ENCODE measurements at places on chromosomes 7 and 10.

DNA sequence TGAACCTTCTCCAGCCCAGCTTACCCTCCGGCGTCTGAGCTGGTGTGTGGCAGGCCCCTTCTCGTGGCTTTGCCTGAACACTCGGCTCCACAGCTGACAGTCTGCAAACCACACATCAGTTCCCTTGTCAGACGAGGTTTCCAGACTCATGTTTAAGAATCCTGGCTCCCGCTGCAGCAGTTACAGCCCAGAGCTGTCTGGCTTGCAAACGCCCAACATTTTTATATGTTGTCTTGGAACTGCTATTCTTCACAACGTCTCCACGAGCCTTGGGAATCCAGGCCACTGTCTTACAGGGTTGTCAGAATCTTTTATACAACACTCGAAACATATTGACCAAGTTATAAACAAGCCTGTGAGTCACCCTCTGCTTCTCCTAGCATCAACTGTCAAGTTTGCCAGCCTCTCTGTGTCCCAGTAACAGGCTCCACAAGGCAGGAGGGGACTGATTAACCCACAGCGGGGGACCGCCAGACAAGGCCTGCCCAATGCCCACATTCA, 68.1 kb downstream of the TNS3 start:
- DNase-seq = peak; percentile 26

DNA sequence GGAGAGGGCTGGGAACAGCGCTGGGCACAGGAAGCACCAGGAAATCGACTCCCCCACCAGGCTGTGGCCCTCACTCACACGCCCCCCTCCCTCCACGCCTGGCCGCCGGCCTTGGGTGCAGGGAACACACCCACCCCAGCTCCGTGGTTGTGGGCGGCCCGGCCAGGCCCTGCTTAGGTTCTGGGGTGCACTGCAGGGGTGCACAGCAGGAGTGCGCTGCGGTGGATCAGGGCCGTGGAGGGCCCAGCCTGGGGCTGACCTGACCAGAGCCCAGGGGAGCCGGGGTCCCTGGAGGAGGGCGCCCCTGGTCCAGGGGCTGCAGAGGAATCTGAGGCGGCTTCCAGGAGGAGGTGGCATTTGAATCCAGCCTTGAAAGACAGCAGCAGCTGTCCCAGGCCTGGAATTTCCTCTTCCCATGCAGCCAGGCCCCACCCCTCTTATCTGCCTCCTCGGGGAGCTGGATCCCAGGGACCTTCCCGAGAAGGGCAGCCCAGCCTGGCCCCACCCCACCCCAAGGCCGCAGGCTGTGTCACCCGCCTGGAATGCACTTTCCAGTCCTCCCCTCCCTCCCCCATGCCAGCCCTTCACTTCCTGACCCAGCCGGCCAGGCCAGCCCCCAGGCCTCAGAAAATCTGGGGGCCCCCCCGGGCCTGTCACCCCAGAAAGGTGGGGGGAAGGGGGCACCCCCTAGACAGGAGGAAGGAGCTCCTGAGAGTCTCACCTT, 18.4 kb upstream of the PDGFA start:
- DNase-seq = no peak

- DNase-seq = no peak
These were observed 102.3 kb downstream of the JAZF1 start for GRCh38 chr7:28078036-28078901.

- DNase-seq = no peak
These were observed 141.3 kb upstream of the MINDY3 start for GRCh38 chr10:16001581-16001980.

DNA sequence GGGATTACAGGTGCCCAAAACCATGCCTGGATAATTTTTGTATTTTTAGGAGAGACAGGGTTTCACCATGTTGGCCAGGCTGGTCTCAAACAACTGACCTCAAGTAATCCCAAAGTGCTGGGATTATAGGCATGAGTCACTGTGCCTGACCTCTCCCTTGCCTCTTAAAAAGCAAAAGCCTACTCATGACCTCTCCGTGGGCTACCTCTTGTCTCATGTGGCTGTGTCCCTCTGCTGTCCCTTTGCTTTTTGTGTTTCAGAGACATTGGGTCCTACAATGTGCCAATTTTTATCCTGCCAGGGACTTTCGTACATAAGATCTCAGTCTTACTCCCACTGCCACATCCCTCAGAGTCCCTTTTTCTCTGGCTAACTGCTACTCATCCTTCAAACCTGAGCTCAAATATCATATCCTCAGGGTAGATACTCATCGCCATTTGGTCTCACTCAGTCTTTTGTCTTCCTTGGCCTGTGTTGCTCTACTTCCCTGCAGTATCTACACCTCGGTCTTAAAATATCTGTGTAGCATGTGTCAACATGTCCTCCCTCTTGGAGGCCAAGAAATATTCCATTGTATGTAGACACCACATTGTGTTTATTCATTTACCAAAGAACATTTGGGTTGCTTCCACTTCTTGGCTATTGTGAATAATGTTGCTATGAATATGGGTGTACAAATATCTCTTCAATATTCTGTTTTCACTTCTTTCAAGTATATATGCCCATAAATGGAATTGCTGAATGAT, 465.0 kb upstream of the KLF6 start:
- no peak for DNase-seq

GRCh38 chr7:157589680-157590079, 252.9 kb downstream of the DNAJB6 start:
- DNase-seq = no peak

DNA sequence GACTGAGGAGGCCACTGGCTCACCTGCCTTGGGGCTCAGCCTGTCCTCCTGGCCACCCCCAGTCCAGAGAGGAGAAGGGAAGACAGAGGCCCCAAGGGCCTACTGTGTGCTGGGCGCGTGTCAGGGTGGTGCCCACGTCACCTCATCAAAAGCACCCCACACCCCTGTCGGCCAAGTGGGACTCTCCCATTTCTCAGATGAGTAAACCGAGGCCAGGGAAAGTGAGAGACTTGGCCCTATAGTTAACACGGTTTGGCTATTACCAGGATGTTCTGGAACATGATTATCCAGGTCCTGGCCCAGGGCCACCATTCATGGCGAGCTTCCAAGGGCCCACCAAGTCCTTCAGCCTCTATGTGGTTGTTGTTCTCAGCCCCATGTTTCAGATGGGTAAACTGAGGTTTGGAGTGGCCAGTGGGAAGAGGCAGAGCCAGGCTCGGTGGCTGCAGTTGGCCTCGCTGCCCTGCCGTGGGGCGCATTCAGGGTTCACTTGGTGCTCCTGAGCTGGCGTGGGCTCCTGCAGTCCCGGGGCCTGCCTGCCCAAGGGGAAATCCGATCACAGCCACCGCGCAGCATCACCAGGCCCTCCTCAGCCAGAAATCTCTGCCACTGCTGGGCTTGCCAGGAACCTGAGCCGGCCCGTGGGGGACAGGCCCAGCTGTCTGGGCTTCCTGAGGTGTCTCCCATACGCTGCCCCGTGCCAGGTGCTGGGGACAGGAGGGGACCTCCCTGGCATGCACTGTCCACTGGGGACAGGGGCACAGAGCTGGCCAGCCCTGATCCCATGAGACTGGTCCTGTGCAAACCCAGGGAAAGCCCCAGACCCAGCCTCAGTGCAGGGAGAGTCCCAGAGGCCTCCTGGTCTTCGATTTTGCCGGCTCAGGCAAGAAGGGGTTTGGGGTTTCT, 117.7 kb upstream of the TNRC18 start:
- no peak for DNase-seq

- DNase-seq = no peak
These were observed 288.9 kb downstream of the KCNMA1 start for GRCh38 chr10:77348751-77349150.

GRCh38 chr7:69782917-69783684, 184.8 kb downstream of the AUTS2 start:
- DNase-seq = peak; percentile 33

- no peak for DNase-seq
These were observed 46.1 kb upstream of the EXOC6 start for GRCh38 chr10:92801978-92802872.

DNA sequence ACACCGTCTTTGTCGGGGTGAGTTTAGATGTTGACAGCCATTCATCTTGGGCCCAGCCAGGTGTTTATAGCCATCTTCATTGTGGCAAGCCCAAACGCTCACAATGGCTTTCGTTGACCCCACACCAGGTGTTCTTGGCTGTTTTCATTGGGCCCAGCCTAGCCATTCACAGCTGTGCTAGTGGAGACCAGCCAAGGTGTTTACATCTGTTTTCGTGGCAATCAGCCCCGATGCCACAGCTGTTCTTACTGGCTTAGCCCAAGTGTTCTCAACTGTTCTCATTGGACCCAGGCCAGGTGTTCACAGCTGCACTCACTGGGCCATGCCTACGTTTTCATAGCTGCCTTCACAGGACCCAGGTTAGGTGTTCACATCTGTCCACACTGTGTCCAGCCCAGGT, 7.7 kb downstream of the FRG2B start:
- no peak for DNase-seq

GRCh38 chr10:33041783-33042437, 83.9 kb upstream of the ITGB1 start:
- DNase-seq = no peak

DNA sequence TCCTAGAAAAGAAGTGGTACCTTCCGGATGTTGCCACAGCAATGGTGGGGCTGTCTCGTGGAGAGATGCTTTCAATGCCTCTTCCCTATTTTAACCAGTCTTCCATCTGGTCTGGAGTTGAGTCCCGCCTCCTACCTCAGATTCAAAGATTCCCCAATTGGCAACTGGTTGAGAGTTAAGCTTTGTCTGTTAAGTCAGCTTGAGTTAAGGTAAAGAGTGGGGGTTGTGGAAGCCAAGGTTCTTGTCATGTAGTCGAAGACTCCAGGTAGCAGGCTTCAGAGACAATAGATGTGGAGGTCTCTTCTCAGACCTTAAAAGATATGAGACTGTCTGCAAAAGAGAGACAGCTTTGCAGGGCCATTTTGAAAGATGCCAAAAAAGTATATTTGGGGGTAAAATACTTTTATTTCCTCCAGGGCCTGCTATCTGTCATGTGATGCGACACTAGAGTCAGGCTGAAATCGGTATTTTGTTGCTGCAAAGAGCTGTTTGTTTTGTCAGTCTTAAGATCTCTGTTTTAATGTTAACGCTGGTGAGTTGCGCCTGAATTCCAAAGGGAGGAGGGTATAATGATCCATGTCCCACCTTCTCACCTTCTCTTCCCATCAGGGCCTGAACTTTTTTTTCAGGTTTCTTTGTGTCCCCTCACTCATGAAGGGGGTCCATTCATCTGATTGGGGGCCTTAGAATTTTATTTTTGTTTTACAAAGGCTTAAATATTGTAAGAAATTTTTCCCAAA, 40.4 kb upstream of the SCIN start:
- DNase-seq = no peak

DNA sequence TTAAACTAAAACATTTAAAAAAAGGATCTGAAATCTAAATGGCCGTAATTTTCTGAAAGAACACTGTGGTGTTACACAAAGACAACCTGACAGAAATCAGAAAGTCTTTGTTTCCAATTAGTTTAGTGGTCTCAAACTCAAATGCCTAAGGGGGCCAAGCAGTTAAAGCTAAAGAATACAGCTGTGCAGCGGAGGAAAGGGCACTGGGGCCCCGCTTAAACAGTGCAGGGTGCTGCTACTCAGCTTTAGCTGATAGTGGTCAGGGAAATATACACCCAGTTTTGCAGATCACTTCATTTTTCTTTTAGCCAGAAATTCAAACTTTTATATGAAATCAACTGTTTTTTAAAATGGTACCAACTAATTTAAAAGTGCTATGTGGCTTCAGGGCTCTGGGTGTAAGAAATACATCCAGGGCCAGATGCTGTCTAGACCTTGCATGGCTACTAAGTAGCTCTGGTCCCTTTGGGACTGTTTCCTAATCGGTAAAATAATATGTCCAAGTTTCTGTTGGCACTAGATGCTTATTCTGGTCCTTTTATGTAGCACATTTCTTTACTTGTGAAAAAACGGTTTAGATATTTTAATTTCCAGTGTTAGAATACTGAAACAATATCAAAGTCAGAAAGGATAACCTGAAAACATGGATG, 161.8 kb upstream of the LAMB4 start:
- DNase-seq = no peak

- DNase-seq = no peak
These were observed 67.5 kb downstream of the PARP12 start for GRCh38 chr7:139995017-139995915.

DNA sequence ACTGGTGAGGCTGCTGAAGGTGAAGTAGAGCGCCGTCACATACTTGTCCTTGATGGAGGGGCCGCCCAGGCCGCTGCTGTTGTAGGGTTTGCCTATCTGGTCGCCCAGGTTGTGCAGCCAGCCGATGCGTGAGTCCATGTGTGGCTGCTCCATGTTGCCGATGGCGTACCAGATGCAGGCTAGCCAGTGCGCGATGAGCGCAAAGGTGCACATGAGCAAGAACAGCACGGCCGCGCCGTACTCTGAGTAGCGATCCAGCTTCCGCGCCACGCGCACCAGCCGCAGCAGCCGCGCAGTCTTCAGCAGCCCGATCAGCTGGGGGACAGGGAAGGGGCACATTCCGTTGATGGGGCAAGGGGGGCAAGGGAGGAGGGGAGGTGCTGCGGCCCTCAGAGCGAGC, 26.6 kb downstream of the KCNH2 start:
- DNase-seq = no peak

GRCh38 chr7:98399462-98399861, 1.4 kb downstream of the BAIAP2L1 start:
- DNase-seq = no peak

DNA sequence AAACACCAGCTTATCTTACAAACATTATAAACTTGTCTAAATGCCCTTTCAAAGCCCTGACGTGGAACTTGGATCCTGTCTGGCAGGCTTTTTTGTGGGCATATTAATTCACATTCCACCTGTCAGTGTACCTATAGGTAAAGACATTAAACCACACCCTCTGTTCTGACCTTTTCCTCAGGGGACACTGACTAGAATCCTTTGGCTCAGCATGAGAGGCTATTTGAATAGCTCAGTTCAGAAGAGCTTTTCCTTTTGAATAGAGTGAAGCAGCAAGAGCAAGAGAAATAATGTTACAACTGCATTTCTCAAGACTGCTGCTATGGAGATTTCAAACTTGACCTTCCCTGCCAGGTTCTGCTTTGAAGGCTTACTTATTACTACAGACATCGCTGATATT, 76.9 kb downstream of the CYP51A1 start:
- peak; percentile 61 for DNase-seq

- no peak for DNase-seq
These were observed 81.6 kb downstream of the CHN2 start for GRCh38 chr7:29276199-29276598.

GRCh38 chr10:34590793-34591192, 224.3 kb downstream of the PARD3 start:
- DNase-seq = no peak

- DNase-seq = no peak
These were observed 2.9 kb upstream of the OSBPL3 start for GRCh38 chr7:24982917-24983316.

Measured in prostate gland (tissue), 2 donors.